AG08395 (cell line): ENCODE measurements at places on chromosomes 7 and 10.

DNA sequence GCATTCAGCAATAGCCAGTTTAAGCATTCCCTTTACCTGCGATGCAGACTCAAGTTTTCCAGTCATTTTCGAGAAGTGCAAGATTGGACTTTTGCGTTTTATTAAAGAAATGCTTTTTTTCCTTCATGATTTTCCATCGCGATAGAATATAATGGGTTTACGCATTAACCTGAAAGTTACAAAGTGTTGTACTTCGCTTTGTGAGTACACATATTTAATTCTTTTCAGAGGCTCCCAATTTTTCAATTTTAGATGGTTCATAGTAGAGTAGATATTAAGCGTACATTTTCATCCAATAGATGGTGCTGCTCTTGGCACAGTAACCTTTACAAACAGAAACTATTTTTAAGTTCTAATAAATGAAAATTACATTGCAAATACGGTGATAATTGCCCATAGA lies 1.3 kb downstream of the PTPRZ1 start:
- no peak for DNase-seq

- DNase-seq = no peak
Measured at GRCh38 chr7:40990841-40991240, 712.0 kb downstream of the INHBA start.

GRCh38 chr7:142308326-142308725 lies 50.5 kb upstream of the PRSS58 start:
- no peak for DNase-seq

DNA sequence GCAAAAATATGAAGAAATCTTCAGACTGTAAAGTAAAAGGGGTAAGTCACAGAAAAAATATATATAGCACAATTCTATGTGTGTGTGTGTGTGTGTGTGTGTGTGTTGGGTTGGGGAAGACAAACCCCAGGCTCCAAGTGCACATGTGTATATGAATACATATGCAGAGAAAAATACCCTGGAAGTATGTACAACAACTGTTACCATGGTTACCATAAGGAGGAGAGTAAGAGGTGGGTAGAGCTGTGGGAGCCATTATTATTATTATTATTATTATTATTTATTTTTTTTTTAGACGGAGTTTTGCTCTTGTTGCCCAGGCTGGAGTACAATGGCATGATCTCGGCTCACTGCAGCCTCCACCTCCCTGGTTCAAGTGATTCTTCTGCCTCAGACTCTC lies 23.7 kb upstream of the TRIM24 start:
- DNase-seq = no peak

GRCh38 chr10:101011517-101012423 lies 12.2 kb downstream of the LZTS2 start:
- no peak for DNase-seq
